ENCODE measurements at places on chromosomes 3 and 15.

DNA sequence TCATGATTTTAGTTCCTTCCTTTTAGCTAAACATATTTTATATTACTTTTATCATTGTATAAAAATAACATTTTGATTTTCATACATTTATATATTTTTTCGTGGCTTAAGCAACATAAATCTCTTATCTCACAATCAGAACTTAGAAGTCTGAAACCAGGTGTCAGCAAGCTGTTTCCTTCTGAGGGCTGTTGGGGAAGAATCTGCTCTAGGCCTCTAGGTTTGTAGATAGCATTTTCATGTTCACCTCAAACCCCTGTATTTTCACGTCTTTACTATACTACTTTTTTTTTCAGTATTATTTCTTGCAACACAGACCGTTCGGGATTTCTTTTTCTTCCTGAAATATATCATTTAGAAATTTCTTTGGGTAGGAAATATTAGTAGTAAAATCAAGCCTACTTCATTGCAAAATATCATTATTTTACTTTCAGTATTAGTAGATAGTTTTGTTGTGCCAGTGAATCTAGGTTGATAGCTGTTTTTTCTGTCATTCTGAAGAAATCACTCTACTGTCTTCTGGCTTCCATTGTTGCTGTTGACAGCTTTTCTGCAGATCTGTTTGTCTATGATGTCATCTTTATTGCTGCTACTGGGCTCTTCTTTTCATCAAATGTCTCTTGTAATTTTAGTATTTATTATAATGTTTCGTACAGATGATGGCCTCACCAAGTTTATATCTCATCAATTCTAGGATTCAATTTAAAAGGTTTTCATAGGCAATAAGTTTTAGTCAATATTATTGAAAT lies 756.3 kb downstream of the VGLL3 start:
- peak; percentile 6 for DNase-seq

- DNase-seq, result no peak
These were observed 1180.6 kb upstream of the GBE1 start for GRCh38 chr3:82942041-82942440.

GRCh38 chr3:129673897-129674797 lies 67.7 kb upstream of the PLXND1 start:
- DNase-seq, result no peak

- DNase-seq, result peak; percentile 38
These were observed 20.3 kb upstream of the CSPG4 start for GRCh38 chr15:75732809-75733451.

DNA sequence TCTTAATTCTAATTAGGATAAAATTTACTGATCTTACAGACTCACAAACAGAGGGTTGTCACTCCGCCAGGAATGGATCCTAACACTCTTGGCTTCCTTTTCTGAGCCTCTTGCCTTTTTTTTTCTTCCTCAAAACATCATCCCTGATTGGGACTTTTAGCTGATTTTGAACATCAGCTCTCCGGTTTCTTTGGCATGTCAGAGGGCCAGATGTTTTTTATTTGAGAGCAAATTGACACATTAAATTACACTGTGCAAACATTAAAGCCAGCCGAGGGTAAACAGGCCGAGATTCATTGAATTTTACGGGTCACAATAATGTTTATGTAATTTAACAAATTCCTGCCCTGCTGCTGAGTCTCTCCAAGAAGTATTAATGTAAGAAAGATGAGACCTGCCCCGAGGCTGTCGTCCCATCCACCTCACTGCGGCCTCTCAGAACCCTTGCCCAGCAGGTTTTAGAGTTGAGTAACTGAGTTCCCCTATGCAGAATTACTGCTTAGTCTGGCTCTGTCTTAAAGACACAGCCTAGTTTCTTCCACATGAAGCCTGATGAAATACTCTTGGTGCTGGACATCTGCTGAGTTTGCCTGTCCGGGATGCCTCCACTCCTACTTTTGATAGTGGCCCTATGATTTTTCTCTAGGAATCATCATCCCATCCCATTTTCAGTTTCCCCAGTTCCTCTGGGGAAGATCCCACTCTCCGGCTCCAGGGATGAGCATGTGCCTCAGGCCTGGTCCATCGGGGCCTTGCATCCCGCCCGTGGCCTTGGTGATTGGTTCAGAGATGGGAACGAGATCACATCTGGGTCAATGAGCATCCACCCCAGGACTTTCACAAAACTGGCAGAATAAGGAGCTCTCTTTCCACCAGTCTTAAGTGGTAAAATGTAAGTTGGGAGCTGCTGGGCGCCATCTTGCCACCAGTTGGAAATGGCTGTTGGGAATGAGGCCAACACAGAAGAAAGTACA lies 226.6 kb upstream of the TLE3 start:
- no peak for DNase-seq

- no peak for DNase-seq
These were observed 459.7 kb upstream of the ZNF385D start for GRCh38 chr3:22210693-22211092.

- DNase-seq, result no peak
These were observed 11.9 kb downstream of the ARL8B start for GRCh38 chr3:5134019-5134391.

GRCh38 chr3:186209810-186210752 lies 101.2 kb upstream of the ETV5 start:
- no peak for DNase-seq

DNA sequence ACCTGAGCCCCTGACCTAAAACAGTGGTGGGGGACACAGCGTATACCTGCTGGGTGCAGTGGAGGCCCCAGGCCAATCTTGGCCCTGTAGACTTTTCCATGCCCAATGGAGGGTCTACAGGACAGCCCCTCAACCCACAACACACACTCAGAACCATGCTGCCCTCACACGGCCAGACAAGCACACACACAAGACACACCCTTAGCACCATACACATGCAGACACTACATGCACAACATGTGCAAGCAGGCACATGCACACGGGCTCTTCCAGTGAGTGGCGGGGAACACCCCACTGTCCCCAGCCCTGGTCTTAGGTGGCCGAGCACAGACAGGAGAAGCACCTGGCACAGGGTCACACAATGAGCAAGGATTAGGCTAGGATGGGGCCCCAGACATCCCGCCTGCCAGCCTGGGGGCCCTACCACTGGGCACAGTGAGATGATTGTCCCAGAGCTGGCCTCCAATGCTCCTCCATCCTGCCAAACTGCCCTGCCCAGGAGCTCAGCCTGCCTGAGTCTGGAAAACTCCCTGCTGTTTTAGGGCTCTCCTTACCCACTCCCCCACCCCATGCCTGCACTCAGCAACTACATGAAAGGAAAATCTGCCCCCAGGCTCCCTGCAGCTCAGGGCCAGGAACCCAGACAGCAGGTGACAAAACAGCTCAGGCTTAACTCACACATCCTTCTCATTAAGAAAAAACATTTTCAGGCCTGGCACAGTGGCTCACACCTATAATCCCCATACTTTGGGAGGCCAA lies 15.8 kb downstream of the IQSEC1 start:
- no peak for DNase-seq

DNA sequence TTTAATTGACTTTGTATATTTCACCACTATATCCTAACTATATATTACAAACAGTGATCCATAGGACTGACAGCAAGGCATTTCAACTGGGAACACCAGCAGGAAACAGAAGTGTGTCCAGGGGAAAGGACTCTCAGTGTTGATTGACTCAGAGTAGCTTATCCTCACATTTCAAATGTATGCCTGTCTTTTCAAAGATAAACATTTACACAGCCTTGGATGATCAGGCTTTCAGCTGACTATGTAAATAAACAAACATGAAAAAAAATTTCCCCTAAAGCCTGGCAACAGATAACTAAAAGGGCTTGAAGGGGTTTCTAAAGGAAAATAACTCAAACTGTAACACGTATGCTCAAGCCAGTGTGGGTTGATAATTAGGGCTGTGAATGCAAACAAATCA lies 321.8 kb downstream of the TBC1D5 start:
- no peak for DNase-seq

Measured in T-helper 2 cell (primary cell).